Central memory CD8-positive, alpha-beta T cell (primary cell): ENCODE measurements at places on chromosomes 5 and 9.

- DNase-seq, result no peak
These were observed 70.7 kb downstream of the MSX2 start for GRCh38 chr5:174794931-174795672.

DNA sequence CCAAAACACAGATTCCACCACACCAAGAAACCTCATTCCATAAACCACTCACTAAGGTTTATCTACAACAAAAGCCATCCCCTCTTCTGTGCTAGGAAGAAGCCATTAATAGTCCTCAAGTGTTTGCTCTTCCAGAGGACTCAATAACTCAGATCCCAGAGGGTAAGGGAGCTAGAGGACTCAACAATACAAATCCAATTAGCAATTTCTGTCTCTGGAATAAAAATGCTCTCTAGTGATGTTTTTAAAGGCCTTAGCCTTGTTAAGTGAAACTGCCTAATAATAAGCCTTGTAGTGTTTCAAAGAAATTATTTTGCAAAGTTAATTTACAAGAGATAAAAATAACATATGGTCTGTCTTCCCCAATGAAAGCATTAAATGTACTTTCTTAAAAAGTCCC lies 942.4 kb downstream of the CDH12 start:
- DNase-seq, result no peak

DNA sequence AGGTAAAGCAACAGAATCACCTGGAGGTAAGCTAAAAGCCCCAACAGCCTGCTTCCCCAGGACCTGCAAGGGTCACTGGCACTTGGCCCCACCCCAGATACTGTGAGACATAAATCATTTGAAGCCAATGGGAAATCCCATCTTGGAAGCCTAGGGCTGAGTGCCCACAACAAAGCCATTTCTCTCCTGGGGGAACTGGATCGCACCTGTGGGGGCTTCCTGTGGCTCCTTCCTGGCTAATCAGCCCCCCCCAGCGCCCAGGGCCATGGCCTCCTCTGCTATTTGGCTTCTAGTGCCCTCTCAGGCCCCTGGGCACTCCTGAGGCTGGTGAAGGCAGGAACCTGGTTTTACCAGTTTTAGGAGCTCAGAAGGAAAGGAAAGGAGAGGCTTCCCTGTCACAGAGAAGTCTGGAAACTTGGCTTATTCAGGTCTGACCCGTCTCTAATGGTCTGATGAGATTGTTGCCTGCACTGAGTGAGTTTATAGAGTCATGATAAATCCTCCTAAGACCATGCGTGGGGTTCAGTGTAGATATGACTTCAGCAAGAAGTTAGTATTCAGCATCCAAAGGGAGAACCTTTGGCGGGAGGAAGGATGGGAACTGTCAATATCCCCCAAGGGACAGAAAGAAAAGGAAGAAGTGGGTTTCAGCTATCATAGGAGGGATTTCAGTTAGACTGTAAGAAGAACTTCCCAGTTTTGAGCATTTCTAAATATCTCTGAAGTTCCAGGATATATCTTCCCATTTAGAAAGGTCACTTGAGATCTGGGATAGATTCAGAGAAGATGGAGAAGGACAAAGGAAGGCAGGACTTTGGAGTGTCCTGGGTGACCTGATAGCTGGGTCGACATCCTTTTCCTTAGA lies 1.2 kb downstream of the KCNMB1 start:
- DNase-seq, result no peak

DNA sequence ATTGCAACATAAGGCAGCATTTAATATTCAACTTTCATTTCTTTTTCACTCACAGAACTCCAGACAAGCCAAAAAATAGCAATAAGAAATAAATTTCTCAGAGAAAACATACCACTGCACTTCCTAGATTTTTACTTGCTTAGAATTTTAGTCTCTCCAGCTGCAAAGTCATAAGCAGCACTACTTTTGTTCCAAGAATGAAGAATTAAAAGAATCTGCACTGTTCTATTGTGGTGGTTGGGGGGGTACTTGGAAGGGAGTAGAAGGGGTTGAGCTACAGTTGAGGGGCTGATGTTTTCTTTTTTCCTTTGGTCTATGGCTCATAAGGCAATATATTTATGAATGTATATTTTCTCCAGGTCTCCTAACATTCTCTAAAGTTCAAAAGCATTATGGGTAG lies 144.5 kb downstream of the KIAA0825 start:
- DNase-seq, result no peak

- DNase-seq, result no peak
These were observed 57.1 kb downstream of the MAST4 start for GRCh38 chr5:66653325-66653724.

GRCh38 chr5:139296862-139297326 lies 3.4 kb downstream of the MATR3 start:
- DNase-seq, result no peak

DNA sequence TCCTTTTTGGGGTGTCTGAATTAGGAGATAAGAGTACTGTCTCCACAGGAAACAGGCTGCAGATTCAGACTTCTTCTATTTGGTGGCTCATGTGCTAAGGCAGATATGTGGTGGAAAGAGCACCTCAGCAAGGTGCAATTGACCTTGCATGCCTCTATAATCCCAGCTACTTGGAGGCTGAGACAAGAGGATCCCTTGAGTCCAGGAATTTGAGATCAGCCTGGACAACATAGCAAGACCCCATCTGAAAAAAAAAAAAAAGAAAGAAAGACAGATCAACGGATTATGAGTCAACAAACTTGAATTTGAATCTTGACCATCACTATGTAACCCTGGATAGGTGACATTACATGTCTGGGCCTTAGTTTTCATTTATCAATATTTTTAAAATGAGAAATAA lies 44.4 kb downstream of the RFK start:
- no peak for DNase-seq

DNA sequence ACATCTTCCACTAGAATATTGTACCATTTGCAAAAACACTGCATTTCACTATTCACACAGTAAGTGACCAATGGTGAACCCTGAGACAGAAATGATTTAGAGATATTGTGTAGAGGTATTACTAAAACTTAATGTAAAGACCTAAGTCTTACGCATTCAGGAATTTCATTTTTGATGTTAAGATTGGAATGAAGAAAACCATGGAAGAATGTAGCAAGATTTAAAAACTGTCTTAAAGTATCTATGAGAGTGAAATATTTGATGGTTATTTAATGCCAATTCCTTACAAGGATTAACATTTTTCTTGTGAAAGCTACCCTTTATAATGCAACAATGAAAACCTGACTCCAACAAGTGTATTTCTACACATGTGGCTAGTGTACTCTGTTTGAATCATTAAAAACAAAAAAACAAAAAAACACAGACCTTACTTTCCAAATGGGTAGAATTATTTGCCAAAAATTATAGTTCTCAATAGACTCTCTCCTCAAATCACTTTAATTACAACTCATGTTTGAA lies 172.0 kb downstream of the NNT start:
- no peak for DNase-seq

DNA sequence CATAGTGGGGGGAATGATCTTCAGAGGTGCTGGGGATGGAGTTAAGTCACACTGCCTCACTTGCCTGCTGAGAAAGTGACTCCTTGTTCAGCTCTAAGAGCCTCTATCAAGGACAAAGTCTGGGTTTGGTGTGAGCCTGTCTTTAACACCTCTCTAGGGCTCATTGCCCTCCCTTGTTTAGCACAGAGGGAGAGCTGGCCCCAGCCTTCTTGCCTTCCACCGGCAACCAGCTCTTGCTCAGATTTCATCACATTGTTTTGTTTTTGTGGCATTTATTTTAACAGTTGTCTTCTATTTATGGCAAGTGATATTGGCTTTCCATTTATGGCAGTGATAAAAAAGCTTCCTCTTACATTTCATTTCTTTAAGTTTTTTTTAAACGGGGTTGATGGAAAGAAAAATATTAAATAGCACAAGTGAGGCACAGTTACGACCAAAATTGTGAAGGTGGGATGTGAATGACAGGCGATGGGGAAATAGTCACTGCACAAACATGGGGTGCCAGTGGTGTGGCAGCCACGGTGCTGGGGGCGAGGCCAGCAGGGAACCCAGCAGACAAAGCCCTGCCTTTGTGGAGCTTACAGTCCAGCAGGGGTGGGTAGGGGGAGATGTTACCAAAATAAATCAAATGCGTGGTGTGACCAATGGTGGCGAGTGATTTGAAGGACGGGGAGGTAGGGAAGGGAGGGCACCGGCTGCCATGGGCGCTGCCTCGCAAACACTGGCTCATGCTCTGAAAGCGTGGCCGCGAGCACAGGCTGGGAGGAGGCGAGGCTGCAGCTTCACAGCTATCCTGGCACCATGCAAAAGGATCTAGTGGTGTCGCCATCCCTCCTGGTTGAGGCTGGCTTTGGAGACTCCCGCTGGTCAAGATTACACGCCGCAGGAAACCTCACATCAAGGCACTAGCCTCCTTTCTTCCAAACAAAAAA lies 21.2 kb upstream of the UNC5A start:
- DNase-seq, result no peak

- DNase-seq, result no peak
These were observed 492.5 kb upstream of the SGCD start for GRCh38 chr5:155834271-155834975.

DNA sequence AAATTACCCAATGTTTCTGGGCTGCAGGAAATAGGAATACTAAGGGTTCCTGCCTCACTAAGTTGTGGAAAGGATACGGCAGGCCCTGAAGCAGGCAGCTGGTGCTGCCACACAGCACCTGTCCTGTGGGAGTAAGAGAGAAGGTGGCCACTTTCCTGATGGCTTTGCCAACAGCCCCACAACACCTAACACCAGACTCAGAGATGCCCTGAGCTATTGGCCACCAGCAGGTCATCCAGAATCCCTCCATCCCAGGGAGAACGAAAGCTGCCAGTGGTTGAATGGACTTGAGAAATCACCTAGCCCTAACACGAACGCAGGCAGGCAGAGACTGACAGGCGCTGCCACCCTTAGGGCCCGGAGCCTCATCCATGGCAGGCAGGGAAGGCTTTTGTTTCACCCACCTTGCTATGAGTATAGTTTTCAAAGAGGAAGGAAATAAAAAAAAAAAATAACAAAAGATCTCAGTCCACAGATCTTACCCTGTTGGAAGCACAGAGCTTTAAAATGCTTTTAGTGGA lies 82.2 kb downstream of the DCP2 start:
- no peak for DNase-seq

DNA sequence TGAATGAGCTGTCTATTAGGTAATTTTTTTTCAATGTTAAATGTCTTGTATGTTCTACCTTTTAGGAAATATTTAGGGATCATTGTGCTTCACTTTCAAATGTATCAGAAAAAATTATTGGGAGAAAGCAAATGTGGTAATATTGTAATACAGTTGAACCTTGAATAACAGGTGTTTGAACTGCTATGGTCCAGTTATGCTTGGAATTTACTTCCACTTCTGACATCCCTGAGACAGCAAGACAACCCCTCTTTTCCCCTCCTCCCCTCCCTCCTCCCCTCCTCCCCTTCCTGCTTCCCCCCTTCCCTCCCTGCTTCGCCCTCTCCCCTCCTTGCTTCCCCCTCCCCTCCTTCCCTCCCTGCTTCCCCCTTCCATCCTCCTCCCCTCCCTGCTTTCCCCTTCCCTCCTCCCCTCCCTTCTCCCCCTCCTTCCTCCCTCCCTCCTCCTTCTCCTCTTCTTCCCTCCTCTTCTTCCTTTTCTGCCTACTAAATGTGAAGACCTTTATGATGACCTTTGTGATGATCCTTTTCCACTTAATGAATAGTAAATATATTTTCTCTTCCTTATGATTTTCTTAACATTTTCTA lies 146.6 kb downstream of the FGF1 start:
- no peak for DNase-seq

DNA sequence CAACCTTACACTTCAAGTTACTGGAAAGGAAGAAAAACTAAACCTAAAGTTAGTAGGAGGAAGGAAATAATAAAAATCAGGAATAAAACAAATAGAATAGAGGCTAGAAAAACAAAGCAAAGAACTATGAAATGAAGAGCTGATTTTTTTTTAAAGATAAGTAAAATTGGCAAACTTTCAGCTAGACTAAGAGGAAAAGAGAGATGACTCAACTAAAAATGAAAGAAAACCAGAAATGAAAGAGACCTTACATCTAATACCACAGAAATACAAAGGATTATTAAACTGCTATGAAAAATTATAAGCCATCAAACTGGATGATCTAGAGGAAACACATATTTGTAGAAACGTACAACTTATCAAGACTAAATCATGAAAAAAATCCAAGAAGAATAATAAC lies 60.0 kb downstream of the PRRC1 start:
- no peak for DNase-seq

GRCh38 chr5:82754759-82755158 lies 322.4 kb downstream of the TMEM167A start:
- DNase-seq, result no peak

DNA sequence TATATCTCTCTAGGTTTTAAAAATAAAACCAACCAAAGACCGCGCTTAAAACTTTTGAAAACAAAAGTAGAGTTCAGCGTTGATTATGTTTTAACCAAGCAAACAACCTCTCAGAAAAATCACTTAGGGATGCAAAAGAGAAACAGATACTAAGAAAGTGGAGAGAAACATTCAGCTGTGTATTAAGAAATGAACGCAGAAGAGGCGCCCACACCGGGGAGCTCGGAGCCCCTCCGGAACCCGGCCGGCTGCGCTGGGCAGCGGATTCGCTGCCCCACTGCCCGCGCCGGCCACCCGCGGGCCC lies 1.4 kb downstream of the PITX1 start:
- DNase-seq, result no peak

GRCh38 chr9:92973700-92974099 lies 26.4 kb downstream of the FGD3 start:
- no peak for DNase-seq

- DNase-seq, result no peak
These were observed 713 bp downstream of the LCN10 start for GRCh38 chr9:136741883-136742571.
